ENCODE measurements at places on chromosomes 12 and 14. TPM values are rescaled to one million over a fixed set of nuclear protein-coding genes. Genes with fewer than 3 reads are reported as not detected.

DNA sequence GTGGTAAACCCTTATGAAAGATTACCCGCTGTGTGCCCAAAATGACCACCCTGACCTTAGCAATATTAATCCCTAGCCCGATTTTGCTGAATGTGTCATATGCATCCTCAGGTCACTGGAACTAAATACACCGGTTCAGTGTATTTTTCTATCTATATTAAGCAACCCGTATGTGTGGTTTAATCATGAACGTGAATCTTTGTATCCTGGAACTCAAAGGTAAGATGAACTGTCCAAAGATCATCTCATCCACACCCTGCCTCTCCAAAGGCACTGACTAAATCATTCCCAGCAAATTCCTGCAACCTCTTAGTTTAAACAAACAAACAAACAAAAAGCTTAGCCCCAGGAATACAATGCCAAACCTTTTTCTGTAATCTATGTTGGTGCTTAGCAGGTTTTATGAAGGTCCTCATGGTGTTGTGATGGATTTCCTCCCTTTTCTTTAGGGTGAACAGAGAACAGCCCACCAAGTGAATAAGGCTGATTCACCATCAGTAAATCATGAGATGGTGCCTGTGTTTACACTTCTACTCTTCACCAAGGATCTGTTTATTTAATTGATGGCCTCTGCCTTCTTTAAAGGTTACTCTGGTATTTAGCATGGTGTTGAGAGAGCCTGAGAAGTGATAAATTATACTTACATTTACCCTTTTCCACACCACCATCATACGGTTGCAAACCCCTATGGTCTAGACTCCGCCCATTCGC, 298.6 kb downstream of the DPF3 start:
- no peak for DNase-seq

GRCh38 chr12:1147821-1148220, 156.8 kb downstream of the ERC1 start:
- no peak for DNase-seq

- no peak for DNase-seq
Observed at GRCh38 chr12:19227190-19227879, 97.8 kb downstream of the PLEKHA5 start.

GRCh38 chr14:90193925-90194324, 62.4 kb upstream of the PSMC1 start:
- DNase-seq: no peak

- no peak for DNase-seq
Observed at GRCh38 chr14:73287071-73287470, 49.8 kb downstream of the PAPLN start.

- no peak for DNase-seq
Observed at GRCh38 chr14:63933711-63934110, 80.9 kb downstream of the SYNE2 start.

- no peak for DNase-seq
Observed at GRCh38 chr14:24071144-24071697, at the start of gene CPNE6. CPNE6 (plus strand) TSS chr14:24071562; CDS start chr14:24072937, 1,375 bp downstream.

IFNG-AS1 gene
- total RNA-seq: not detected

TMEM52B gene
- not detected for total RNA-seq

NR1H4 gene
- not detected for total RNA-seq

ADAM21 gene
- total RNA-seq: not detected

BEGAIN gene
- total RNA-seq: 0.51 TPM
